ENCODE measurements at places on chromosomes 4 and X. TPM values are rescaled to one million over a fixed set of nuclear protein-coding genes. Genes with fewer than 3 reads are reported as not detected.
A peak's percentile ranks its signal among the peaks of the same experiment; 100 is the strongest.

DNA sequence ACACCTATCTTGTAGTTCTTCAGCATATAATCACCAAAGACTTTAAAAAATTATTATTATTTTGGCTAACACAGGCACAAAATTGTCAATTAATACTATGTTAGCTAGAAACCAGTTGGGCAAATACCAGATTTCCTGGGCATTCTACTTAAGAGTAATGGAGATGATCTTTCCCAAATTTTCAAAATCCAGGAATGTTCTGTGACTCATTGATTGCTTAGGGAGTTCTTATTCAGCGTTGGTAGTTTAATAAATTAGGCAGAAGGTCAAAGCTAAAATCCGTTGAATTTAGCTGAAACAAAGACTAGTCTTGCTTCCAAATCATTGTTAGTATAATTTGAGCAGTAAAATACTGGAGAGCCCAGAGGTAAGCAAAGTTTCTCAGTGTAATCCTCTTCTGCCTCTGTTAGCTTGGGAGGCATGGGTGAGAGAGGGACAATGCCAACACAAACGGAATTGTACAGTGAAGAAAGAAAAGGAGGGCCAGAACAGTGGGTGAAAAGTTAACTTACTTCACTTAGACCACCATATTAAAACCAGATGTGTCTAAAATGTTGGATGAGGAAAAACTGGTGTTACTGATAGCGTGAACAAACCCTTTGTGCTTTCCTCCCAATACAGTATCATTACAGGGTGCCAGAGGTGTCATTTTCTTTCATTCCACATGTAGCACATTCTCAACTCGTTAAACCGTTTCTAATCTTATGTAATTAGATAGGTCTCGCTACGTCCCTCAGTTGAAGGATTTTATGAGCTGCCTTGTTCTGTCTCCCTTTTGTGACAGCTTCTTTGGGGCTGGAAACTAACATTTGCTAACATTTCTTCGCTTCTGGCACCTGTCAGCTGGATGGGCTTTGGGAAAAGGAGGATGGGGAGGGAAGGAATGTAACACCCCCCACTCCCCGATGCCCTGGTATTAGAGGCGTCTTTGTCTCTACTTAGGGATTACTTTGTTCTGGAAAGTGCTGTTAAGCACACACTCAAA lies 87.4 kb upstream of the CITED1 start:
- DNase-seq, result no peak

- DNase-seq, result no peak
These were observed 377.9 kb upstream of the EMCN start for GRCh38 chr4:100895556-100896197.

GRCh38 chr4:10094841-10095240 lies 21.8 kb downstream of the WDR1 start:
- peak; percentile 35 for DNase-seq

DNA sequence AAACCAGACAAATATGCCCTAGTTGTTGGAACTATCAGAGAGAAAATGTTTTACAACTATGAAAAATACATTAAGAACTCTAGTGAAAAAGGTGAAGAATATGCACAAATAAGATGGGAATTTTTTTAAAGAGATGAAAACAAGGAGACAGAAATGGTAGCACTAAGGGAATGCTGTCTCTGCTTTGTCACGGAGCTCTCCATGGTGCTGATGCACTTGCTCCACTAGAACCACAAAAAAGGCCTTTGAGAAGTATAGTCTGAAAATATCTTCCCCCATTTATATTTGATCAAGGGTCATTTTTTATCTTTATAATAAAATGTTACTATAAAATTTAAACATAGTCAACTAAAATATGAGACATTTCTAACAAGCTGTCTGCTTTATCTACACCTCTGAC lies 1655.5 kb upstream of the AGA start:
- no peak for DNase-seq

The TMEM47 gene
- total RNA-seq, result 31.5 TPM

The TLR8 gene
- 1.1 TPM for total RNA-seq

DNA sequence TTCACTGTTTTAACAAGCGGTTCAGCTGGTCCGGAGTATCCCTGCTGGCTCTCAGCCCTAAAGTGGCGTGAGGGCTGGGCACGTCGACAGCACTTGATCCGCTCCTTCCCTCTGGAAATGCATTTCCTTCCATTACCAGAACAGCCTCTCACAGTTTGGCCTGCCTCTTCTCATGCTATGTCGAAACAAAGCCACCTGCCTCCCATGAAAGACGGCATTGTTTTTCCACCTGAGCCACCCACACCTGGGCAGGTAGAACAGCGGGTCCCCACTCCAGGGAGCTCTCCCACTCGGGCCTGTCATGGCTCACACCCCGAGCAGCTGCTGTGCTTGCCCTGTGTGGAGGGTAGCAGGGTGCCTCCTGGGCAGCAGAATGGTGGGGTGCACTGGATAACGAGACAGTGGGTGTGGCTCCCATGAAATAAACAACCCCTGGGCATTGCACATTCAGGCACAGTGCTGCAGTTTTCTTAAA lies 86.2 kb downstream of the FHDC1 start:
- no peak for DNase-seq

DNA sequence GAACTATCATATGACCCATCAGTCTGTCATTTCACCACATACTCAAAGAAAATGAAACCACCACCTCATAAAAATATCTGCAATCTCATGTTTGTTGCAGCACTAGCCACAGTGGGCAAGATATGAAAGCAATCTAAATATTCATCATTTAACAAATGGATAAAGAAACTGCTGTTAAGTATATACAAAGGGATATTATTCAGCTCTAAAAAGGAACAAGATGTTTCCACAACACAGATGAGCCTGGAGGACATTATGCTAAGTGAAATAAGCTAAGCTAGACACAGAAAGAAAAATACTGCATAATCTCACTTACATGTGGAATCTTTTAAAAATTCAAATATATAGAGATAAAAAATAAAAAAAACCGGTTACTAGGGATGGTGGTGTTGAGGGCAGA lies 108.2 kb upstream of the BRWD3 start:
- no peak for DNase-seq

DNA sequence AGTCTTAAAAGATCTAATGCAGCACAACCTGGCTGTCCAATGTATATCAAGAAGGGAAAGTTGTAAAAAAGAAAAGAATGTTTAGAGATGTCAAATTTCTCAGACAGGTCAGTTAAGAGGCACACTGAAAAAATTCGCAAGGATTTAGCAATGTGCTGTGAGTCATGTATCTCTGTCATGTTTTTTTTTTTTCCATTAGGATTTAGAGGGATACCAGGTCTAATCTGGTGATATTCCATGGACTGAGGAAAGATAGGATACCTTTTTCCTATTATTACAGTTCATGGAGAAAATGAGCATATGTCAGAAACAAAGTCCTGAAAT lies 815.4 kb upstream of the PCDH10 start:
- no peak for DNase-seq

DNA sequence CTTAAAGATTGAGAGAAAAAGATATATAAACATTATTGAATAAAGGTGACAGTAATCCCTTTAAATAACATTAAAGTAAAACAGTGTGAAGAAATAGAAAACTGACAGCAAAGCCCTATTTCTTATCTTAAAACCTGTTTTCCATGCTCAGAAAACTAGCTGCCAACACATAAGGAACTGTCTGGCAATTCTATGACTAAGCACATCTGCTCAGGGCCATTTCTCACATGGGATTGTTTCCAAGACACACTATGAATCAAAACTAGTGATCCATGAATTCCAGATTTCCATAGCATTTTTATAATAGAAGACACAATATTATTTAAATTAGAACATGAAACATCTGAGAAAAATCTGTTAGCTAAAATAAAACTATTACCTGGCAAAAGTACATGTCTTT lies 113.4 kb downstream of the SCLT1 start:
- no peak for DNase-seq

The NLRP2B gene
- not detected for total RNA-seq

The NUDT9 gene
- total RNA-seq, result 28.4 TPM
